Lung microvascular endothelial cell (primary cell): ENCODE measurements at places on chromosomes 3 and 15. TPM values are rescaled to one million over a fixed set of nuclear protein-coding genes. Genes with fewer than 3 reads are reported as not detected.

DNA sequence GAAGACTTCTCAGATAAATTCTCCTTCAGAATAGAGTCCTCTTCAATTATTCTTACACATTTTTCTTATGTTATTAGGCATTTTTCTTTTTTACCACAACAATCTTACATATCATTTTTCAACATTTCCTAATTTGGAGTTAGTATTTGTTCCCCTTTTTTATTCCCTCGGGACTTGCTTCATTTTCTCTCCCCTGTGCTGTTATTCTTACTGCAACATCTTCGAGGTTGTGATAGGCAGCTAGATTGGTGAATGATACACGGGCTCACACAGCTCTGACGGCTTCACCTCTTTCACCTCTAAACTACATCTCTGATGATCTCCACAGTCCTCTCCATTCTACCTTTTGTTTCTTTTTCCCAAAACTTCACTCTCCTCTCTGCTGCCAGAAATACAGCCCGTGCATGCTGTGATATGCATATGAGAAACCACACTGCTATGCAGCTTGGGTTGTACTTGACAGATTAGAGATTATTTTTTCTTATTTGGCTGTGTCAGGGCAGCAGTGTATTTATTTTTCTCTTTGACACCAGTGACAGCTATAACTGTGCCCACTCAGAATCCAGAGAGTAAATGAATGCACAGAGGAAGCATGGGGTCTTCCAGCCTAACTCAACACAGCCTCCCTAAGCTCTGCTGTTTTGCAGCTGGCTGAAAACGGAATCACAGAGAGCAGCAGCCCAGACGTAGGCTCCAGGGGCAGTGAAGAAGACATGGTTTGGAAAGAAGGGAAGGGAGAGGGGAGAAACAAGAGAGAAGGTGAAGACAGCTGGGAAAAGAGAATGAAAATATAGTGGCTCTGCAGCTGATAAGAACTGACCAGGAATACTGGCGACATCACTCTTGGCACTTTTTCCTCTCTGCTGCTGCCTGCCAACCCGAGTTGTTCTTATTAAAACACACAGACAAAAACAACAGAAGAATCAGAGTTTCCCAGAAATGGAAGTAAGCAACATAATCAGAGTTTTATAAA is 61.8 kb downstream of the SLC9A9 start:
- no peak for DNase-seq

- DNase-seq = no peak
Observed at GRCh38 chr3:172186607-172187006, 147.2 kb downstream of the FNDC3B start.

DNA sequence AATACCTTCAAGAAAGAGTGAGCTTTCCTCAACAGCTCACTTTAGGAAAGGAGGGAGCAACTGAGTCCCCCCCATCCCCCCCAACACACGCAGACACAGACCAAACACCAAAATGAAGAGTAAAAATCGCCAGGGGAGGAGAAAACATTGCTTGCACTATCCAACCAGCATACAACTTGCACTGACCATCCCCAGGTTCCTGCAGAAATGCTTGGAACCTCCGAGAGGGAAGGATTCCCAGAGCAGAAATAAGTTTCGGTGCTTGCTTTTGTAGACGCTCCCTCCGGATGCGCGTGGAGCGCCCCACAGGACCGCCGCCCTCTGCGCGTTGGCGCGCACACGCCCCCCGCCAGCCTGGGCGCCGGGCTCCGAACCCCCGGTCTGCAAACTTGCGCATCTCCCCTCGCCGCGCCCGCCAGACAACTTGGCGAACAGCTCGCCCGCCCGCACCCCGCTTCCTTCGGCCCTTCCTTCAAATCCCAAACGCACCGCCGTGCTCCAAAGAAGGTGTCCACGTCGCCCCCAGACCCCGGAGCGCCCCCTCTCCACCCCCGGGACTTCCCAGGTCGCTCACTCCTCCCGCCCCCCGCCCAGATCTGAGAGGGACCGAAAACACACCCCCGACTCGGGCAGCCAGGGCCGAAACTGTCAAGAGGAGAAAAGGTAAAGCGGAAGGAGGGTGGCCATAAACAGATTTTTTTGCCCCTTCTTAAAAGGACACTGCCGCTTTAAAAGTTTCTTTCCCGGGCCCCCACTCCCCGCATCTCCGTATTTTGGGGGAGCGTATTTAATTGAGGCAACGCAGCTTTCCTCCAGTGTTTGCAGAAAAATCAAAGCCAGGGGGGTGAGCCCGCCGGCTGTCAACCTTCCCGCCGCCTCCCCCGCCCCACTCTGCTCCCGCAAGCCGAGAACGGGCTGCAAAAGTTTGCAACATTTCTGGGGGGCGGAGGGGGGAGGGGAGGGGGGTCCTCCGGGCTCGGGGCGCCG is 859 bp downstream of the RORA start:
- peak; percentile 16 for DNase-seq

- peak; percentile 93 for DNase-seq
Observed at GRCh38 chr3:99901200-99901926, 83.7 kb downstream of the CMSS1 start.

DNA sequence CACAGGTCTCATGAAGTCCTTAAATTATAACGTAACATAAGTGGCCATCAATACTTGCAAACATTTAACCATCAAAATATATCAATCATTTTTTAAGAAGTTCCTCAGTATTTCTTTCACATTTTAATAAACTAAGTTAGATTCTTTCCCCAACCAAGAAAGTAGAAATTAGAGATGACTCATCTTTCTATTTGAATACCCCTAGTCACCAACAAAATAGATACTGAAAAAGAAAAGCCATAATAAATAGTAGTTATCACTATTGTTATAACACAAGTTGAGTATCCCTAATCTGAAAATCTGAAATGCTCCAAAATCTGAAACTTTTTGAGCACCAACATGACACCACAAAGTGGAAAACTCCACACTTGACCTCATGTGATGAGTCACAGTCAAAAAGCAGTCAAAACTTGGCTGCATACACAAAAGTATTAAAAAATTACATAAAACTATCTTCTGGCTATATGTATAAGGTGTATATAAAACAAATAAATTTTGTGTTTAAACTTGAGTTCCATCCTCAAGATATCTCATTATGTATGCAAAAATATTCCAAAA is 3.7 kb downstream of the SHQ1 start:
- DNase-seq = peak; percentile 4

GATA2 gene
- 7.8 and 11.3 TPM in 2 replicates for total RNA-seq

DNA sequence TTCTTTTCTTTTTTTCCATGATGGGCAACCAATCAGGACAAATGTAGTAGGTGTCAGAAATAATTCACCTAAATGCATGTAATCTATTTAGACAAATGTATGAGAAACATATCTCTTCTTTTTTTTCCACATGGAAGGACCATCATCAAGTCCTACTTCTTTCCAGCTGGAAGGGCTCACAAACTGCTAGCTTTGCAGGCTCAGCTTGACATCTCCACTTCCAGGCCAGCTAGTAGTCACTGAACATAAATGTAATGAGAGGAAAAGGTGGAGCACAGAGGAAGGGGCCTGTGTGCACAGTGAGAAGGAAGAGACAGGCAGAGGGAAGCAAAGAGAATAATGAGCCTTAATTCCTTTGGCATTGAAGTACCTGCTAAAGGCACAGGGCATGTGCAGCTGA is 504.9 kb downstream of the MCTP2 start:
- DNase-seq = no peak

ADAMTS9 gene
- total RNA-seq = 20.6 and 21.1 TPM in 2 replicates

GRCh38 chr3:163721596-163721995 is 1356.7 kb downstream of the SI start:
- no peak for DNase-seq

WNT7A gene
- not detected in 2 replicates for total RNA-seq

GOLGA6B gene
- total RNA-seq = not detected in 2 replicates

CYP1A2 gene
- not detected in 2 replicates for total RNA-seq

SI gene
- not detected in 2 replicates for total RNA-seq

DNA sequence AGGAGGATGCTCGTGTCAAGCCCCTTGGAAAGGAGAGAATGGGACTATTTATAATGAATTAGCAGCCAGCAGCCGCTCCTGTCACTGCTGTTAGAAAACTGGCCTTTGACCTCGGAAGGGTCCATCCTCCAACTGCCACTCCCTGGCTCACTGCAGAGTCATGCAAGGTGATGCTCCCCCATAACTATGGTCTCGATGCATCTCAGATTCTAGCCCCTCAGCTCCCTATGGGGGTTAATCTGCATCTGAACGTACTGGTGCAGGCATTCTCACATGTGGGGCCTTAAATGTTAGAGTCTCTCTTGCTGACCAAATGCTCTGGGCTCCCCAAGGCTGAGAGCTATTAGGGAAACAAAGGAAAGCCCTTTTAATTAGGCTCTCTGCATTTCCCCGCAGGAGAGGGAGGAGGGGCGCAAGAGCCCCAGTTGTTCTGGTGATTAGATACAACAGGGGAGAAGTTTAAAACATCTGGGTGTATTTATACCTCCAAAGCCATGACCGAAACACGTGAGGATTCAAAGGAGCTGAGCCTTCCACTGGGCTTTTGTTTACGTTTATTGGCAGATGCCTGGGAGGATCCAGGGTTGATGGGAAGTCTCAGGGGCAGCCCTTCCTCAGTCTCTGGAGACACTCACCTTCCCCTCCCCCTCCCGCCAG is 182.5 kb downstream of the OPA1 start:
- DNase-seq = no peak

IQCF5 gene
- total RNA-seq = not detected in 2 replicates

DNA sequence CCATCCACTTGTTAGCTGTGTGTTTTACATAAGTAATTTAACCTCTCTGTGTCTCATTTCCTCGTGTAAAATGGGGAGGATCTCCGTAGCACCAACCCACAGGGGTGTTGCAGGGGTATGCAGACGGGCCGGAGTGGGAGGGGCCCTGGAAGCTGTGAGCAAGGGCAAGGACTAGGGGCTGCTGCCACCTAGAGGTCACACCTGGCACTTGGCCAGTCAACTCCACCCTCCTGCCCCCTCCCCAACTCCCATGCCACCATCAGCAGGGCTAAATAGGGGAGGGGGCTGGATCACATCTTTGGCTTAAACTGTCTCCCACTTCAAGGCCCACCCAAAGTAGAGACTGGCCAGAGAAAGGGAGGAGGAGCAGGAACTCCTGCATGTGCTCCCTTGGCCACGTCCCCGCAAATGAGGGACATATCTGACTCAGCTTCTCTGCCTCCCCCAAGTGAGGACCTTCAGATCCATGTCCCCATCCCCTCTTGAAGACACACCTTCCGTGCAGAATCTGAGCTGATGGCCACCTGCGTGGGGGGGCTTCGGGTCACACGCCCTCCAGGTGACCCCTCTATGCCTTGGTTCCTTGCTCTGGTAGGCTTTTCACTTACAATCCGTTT is 2.6 kb downstream of the CCDC9B start:
- peak; percentile 86 for DNase-seq
